Right renal pelvis (tissue), 4 donors: ENCODE measurements at places on chromosomes 7 and 10. TPM values are rescaled to one million over a fixed set of nuclear protein-coding genes. Genes with fewer than 3 reads are reported as not detected.

GPC2 gene
- polyA plus RNA-seq, result 8.8 TPM

CALHM3 gene
- not detected for polyA plus RNA-seq

UBN2 gene
- 11.8 TPM for polyA plus RNA-seq

EIF3B gene
- 160 TPM for polyA plus RNA-seq

FGFR2 gene
- 104 TPM for polyA plus RNA-seq

DNA sequence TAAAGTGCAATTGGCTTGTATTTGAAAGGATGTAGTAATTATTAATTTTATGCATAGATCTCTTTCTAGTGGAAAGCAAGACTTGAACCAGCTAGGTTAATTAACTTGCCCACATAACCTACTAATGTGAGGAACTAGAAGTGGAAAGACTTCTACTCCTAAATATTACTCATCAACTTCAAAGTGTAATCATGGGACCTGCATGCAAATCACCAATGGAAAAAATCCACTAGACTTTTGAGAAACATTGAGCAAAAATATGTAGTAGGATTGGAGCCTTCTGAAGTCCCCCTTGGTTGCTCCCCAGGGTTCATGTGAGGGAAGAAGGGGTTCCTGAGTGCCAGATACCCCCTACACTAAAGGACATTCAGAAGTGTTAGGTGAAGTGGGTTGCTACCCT lies 240.2 kb downstream of the PTEN start:
- no peak for DNase-seq

DNA sequence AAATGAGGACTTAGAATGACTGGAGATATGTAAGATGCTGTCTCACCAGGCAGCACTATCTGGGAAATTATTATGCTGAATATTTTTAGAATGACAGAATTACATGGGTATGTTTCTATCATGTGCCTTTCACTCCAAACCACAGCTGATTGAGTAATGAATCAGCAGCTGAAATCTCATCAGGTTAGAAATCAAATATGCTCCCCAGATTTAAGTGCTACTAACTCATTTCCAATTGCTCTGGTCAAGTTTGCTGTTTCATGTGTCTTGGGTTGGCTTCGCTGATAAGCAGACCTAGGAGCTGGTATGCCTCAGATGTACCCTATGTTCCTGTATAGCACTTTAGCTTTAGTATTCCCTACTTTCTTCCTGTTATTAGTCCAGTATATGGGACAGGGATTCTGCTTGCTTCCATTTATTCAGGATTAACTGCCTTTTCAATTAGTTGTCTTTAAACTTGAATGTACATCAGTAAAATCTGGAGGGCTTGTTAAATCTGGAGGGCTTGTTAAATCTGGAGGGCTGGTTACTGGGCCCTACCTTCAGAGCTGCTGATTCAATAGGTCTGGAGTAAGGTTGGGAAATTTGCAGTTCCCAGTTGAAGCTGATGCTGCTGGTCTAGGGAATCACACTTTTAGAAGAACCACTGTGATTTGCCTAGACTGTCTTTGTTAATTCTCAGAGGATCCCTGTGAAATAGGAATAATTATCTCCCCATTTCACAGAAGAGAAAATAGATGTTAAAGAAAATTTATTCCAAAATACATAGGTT lies 172.9 kb downstream of the DKK1 start:
- DNase-seq, result no peak

DNA sequence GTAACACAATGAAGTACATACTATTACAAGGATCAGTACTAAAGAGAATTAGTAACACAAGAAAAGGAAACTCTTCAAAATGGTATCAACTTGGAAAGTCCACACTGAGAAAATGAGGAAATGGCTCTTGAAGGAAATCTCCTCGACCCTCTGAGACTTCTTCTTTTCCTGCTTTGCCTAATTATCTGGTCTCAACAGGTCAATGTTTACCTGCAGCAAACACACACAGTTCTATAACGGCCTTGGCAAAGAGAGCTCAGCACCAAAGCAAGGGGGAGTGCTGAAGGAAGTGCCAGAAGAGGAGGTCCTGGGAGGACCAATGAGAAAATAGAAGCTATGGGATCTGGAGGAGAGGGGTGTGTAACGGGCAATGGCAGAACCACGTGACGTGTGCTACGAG lies 21.9 kb downstream of the CHCHD3 start:
- DNase-seq, result no peak

DNA sequence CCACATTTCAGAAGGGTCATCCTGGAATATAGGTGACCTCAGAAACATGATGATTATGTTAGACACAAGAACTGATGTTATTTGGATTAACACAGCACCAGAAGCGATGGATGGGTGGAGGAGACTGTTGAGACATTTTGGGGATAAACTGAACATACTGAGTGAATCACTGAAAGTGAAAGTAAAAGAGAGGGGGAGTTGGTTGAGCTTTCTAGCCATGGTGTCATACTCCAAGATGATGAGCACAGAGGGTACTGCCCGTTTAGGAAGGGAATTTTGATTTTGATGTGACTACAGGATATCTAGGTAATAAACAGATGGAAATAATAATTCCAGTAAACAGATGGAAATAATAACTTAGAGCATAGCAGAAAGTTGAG lies 248.0 kb upstream of the NPY start:
- no peak for DNase-seq

- DNase-seq, result no peak
Measured at GRCh38 chr10:30865141-30865926, 166.3 kb downstream of the ZNF438 start.

- no peak for DNase-seq
Measured at GRCh38 chr7:157519246-157519645, 182.4 kb downstream of the DNAJB6 start.

GRCh38 chr7:102072003-102072402 lies 214.7 kb upstream of the SH2B2 start:
- no peak for DNase-seq

DNA sequence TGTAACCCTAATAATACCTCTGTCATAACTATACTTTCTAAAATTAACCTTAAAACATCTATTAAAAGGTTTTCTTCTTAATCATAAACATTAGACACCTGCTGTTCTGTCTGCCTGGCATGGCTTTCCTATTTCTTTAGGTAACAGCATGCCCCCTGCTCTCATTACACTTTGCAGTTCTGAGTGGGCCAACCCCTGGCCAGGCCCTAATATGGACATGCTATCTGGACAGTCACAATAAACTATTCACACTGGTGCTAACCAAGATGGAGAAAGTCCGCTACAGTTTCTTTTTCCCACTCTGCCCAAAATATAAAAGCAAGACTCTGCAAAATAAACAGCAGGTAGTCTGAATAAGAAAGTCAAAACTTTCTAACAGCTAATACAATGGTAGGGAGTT lies 84.0 kb downstream of the ELAPOR2 start:
- no peak for DNase-seq

DNA sequence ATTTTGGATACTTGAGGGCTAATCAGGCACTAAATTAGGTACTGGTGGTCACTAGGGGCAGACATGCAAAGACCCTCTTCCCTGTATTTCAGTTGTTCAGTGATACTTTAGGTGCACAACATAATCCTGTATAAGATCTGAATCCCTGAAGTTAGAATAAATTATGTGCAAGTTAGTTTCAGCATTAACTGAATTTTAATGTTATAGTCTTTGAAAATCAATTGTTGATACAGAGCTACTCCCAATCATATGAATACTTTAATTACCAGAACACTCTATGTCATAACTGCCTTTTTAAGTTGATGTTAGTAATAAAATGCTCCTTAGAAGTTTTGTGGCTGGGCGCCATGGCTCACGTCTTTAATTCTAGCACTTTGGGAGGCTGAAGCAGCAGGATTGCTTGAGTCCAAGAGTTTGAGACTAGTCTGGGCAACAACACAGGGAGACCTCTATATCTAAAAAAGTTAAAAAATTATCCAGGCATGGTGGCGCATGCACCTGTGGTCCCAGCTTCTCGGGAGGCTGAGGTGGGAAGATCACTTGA lies 87.1 kb upstream of the SKAP2 start:
- no peak for DNase-seq

DNA sequence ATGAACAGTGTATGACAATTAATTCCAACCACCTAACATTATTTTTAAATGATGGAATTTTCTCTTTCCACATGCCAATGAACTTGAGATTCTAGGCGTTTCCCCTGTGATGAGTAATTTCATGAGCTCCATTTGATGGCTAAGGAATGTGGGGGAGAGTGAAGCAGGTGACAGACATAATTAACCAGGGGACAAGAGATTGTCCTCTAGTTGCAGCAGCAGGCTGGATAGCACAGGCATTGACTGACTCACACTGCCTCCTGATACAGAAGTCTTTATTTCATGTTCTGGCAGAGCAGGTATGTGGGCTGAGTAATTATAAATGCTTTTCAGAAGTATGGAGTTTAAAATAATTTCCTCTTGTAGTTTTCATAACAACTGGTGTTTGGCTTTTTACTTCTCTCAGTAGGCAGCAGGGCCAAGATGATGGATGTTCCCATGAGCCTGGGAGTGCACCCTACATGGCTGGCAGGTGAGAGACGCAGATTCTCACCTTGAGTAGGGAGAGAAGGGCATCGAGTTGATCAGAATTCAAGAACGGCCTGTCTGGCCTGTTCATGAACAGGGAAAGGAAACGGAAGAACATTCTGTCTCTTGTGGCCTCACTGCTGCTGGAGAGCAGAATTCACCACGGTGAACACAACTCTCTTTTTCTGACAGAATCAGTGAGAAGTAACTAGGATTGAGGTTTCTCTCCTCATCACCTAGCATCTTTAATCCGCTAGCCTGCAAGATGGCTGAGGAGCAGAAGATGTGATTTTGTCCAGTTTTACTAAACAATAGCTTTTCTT lies 118.8 kb downstream of the AOAH start:
- DNase-seq, result no peak

GRCh38 chr10:7471720-7472367 lies 61.0 kb upstream of the SFMBT2 start:
- no peak for DNase-seq

- no peak for DNase-seq
Measured at GRCh38 chr10:58052772-58053171, 214.9 kb downstream of the IPMK start.

- DNase-seq, result no peak
Measured at GRCh38 chr10:114239117-114239993, at the start of gene VWA2. TSS of gene VWA2 (plus strand) at chr10:114239254. CDS start at chr10:114248714, 9,460 bp downstream.

DNA sequence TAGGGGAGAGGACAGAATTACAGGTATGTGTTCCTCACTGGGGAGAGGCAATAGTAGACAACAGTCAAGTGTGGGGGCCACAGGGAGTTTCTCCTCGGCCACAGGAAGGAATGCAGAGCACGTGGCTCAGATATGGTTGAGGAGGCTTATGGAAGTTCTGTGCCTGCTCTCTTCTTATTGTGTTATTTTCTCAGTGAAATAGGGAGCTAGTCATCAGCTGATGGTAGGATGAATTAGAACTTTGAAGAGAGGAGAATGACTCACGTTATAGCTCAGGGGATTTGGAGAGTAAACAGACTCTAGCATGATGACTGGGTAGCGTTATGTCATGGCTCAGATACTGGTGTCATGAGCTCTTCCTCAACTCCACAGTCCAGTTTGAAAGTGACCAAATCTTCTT lies 308.3 kb upstream of the IGFBP3 start:
- no peak for DNase-seq

DNA sequence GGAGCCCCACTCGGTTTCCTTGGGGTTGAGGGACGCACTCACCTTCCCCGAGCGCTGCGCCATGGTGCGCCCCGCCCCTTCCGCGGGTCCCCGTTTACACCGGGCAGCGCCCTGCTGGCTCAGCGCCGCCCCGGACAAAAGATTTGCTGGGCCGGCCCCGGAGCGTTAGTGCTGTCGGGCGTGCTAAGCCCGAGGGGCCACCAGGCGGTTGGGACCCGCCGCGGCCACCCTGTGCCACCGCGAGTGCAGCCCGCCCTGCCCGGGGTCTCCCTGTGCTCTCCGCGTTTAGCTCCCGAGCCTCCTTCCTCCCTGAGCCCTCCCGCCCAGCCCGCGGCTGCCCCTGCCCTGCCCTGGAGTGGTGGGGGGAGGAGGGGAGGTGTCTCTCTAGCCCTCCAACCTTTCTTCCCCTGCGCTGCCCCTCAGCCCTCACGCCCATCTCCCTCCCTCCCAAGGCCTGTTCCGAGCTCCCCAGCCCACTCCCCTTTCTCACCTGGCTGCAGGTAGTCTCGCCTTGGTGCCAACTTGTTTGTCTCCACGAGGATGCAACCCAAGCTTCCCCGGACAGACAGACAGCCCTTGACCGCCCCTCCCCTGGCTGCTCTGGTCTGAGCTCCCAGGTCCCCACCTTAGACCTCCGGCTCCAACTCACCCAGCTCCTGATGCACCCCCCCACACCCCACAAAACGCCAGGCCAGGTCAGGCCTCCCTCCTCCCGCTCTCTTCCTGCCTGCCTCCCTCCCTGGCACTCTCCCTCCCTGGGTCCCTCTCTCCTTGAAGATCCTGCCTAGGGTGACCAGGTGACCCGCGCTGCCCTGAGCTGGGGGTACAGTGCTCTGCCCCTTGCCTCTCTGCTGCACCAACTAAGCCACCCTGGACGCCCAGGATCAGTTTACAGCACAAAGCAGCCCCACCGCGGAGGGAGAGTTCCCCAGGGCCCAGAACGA lies at the start of gene CRYGN:
CRYGN (minus strand) TSS at position 287 of the 944 bp plus-strand sequence; CDS start at position 63, 224 bp downstream.
- DNase-seq, result no peak

- DNase-seq, result no peak
Measured at GRCh38 chr10:15200626-15201025, 32.1 kb upstream of the NMT2 start.

DNA sequence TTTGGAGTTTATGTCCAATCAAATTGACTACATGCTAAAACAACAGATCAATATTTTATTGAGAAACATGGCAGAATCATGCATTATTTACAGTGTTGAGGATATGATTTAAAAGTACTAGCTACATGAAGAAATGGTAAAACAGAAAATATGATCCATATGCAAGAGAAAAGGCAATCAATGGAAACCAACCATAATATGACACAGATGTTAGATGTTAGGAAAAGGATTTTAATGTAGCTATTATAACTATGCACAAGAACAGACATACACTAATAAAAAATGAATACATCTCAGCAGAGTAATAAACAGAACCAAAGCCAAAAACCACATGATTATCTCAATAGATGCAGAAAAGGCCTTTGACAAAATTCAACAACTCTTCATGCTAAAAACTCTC lies 166.2 kb upstream of the CACNA2D1 start:
- no peak for DNase-seq

- DNase-seq, result no peak
Measured at GRCh38 chr10:123563581-123563855, 102.6 kb upstream of the GPR26 start.

DNA sequence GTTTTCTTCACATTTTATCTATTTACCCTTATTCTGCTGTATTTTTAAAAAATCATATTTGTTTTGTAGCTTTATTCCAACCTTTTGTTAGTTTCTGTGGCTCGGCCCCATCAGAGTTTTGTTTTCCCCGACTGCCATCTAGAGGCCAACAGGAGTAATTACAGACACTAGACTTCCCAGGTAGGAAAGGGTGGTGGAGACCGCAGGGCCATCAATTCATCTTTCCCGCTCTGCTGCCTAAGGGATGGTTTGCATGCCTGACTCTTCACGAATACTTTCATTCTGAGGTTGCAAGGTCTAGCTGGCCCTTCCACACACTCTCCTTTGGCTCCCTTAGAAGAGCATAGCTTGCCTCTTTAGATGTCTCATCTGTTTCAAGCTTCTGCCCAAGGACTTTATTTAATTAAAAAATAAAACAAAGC lies 38.3 kb downstream of the LYZL2 start:
- peak; percentile 40 for DNase-seq
